ENCODE measurements at places on chromosomes 1 and 21.

GRCh38 chr1:147798731-147799130, 38.3 kb upstream of the GJA5 start:
- DNase-seq: no peak

GRCh38 chr21:32587120-32587519, 1.8 kb upstream of the TCP10L start:
- no peak for DNase-seq

- no peak for DNase-seq
Measured at GRCh38 chr1:23868557-23869016, 497 bp upstream of the FUCA1 start.

DNA sequence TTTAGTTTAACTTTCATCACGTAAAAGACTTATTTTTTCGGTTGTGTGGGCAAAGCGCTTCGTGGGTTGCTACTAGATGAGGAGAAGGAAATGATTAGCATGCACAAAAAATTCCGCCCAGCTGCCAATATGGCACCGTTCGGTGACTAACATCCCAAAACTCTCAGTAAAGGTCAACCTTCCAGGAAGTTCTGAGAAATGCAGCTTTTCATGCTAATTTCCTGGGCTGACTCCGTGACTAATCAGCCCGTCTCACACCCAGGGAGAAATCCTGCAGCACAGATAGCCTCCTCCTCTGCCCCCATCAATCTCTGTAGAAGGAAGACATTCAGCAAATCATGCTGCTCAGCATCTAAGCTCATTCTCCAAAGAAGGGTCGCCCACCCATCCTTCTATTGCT, 34.1 kb downstream of the TMCO4 start:
- DNase-seq: peak; percentile 33

- DNase-seq: no peak
Measured at GRCh38 chr1:20404466-20404865, 81.5 kb downstream of the CAMK2N1 start.

GRCh38 chr1:193569983-193570269, 383.5 kb upstream of the B3GALT2 start:
- no peak for DNase-seq

GRCh38 chr1:241749041-241749944, 97.2 kb downstream of the WDR64 start:
- no peak for DNase-seq

DNA sequence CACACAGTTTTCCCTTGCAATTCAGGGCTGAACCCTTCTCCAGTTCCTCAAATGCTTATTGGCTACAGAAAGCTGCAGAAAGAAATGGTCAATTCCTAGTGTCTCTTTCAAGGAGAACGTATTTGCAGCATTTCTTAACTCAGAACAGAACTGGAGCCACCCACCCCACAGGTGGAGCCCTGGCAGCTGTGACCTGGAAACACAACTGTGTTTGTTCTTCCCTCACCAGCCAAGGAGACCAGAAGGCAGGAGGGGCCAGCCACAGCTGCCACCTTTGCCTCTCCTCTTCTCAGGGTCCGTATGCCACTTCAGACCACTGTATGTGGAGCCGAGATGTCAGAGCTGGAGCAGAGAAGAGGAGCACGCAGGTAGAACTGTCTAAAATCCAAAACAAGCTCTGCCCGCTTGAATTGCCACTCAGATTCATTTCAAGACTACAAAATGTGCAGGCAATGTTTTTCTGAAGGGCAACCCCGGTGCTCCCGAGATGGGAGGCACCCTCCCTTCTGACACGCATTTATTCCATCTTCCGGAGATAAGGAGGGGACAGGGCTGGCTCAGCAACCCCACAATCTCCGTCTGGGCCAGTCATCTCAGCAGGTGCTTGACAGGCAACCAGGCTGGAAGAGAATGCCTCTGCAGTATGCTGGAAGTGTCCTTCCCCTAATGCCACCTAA, 16.7 kb downstream of the CD247 start:
- DNase-seq: no peak

DNA sequence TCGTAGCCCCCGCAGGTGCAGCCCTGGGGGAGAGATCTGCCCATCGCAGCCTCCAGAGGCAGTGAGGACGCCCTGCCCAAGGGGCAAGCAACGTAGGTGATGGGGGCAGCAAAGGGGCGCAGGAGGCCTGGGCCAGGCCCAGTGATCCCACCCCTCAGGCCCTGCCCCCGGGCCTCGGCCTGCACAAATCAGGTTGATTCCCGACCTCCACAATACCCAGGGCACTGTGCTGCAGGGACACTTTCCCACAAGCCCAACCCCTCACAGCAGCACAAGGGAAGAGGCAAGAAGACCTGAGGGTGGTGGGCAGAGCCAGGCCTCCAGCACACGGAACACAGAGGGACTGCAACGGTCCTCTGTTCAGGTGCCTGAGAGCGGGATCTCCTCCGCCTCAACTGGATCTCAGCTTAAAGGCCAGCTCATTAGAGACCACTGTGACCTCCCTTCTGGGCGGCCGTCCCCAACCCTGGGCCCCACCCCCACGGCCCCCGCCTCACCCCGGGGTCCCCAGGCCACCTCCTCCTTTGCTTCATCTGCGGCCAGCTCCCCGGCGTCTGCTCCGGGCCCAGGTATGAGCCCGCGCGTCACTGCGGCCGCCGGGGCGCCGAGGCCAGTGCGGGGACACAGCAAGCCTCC, 812 bp upstream of the ARF1 start:
- DNase-seq: no peak

- no peak for DNase-seq
Measured at GRCh38 chr1:156401681-156402081, 32.7 kb downstream of the RHBG start.

DNA sequence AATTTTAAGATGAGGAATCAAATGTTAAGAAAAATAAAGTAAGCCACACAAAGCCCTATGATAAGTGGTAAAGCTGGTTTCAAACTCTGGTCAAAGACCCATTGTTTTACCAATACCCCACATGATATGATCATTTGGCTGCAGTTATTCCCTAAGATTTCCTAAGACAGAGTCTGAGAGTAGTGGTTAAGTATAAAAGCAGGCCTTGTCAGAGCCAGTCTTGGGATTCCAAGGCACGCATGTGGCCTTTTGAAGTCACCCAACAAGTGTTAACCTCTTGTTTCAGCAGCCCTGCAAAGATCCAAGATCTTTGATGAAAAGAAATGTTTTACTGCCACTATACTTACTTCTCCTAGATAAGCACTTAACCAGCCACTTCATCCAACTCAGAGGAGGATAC, 159.2 kb downstream of the SIPA1L2 start:
- DNase-seq: no peak

- DNase-seq: no peak
Measured at GRCh38 chr1:240092301-240093119, 827 bp downstream of the FMN2 start.

DNA sequence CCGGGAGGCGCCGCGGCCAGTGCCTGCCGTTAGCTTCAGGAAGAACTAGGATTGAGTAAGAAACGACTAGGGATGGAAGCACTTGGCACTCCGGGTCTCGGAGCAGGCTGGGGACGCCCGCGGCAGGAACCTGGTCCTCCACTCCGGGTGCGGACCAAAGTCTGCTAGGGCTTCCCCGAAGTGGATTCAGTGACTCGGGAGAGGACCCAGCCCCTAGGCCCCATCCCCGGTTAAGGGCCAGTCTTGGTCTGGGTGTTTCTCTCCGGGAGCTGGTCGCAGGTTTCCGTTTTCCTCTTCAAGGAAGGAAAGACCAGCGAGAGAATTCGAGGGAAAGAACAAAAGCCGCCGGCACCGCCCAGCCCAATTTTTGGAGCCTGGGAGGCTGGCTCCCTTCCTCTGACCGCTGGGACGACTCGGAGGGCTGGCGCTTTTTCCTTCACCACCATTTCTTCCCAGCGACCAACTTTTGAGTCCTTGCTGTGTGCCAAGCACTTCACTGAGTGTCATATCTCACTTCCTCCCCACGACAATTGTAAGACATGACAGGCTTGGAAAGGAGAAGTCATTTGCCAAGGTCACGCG, 16.8 kb upstream of the STMN1 start:
- DNase-seq: peak; percentile 29

GRCh38 chr21:22609802-22610201, 1611.6 kb downstream of the NCAM2 start:
- no peak for DNase-seq

GRCh38 chr1:206821493-206821892, 43.9 kb upstream of the IL20 start:
- DNase-seq: no peak

- DNase-seq: no peak
Measured at GRCh38 chr21:31772674-31773555, 41.0 kb upstream of the SCAF4 start.

- DNase-seq: no peak
Measured at GRCh38 chr1:234942012-234942332, 186.7 kb downstream of the TOMM20 start.

DNA sequence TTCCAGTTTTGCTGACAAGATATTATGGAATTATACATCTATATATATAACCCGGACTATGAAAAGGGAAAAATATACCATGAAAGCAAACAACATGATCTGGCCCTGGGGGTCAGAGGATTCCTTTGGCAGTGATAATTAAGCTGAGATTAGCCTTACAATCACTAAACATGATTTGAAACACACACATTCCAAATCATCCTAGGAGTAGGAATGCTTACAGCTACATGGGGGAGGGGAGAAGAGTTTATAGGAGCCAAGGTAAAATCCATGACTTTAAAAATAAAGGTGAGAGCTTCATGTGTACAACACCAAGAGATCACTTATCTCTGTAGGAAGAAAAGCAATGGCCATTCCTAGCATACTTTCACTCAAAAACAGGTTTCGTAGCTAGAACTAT, 57.6 kb downstream of the AKT3 start:
- no peak for DNase-seq
